ENCODE measurements at places on chromosomes 11 and 22.

DNA sequence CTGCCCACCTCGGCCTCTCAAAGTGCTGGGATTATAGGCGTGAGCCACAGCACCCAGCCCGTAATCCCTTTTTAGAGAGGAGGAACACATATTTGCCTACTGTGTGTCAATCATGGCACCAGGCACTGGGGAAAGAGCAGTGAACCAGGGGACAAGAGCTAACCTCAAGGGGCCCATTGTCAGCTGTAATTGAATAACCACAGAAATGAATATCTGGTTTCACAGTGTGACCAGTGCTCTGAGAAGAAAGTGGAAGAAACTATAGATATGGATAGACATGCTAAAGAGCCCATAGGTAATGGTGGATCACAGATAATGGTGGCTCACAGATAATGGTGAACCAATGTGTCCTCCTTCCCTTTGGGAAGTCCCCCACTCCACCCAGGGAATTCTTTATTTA lies 8.6 kb upstream of the KCTD14 start:
- DNase-seq: no peak

DNA sequence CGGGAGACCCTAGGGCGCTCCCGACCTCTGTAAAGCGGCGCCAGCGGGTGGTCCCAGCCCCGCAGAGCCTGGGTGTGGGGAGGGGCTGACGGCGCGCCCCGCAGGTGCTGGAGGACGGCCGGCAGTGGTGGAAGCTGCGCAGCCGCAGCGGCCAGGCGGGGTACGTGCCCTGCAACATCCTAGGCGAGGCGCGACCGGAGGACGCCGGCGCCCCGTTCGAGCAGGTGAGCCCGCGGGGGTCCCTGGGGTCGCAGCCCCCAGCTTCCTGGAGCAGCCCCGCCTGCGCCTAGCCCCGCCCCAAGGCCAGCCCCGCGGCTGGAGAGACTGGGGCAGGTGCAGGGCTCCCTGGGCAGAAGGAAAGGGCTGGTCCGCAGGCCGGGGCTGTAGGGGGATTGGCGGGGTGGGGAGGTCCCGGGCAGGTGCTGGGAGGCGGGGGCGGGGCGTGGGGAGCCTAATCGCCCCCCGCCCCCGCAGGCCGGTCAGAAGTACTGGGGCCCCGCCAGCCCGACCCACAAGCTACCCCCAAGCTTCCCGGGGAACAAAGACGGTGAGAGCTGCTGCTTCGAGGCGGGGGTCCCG lies 19.7 kb downstream of the EPS8L2 start:
- no peak for DNase-seq

DNA sequence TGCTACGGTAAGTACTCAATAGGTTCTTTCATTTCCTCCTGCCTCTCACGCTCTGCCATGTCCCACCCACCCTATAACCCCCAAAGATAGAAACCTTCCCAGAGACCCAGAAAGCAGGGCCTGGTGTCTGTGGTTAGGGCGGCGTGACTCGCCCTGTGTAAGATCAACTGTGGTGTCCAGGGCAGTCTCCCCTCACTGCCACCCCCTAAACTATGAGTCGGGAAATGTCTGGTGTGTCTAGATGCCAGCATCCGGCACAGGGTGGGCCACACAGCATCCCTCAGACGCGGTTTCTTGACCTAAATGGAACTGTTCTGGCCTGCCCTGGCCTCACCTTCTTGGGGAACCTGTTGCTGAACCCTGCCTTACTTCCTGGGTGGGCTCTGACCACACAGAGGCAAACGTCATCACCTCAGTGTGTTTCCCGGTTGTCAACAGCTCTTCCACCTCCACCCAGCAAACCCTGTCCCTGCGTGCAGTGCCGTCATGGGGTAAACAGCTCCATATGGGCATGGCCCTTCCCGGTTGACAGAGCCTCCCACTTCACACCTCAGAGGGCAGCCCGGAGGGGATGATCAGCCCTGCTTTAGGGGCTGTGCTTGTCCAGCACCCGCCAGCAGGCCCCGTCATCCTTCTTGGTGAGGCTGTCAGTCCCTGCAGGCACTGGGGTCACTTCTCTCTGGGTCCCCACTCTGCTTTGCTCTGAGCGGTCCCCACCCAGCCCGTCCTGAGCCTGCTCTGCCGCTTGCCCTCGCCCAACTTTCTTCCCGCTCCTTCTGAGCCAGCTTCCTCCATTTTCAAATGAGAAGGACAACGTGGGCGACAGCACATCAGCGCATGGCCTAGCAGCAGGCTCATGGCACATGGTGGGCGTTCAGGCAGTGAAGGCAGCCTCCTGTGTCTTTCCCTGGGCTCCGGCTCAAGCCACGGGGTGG lies 6.0 kb downstream of the WNT11 start:
- DNase-seq: no peak

- no peak for DNase-seq
Measured at GRCh38 chr11:115069599-115069998, 391.3 kb downstream of the NXPE2 start.

GRCh38 chr11:90908074-90908473 lies 685.2 kb upstream of the CHORDC1 start:
- DNase-seq: no peak

GRCh38 chr11:119300198-119300964 lies 16.5 kb downstream of the MCAM start:
- no peak for DNase-seq

DNA sequence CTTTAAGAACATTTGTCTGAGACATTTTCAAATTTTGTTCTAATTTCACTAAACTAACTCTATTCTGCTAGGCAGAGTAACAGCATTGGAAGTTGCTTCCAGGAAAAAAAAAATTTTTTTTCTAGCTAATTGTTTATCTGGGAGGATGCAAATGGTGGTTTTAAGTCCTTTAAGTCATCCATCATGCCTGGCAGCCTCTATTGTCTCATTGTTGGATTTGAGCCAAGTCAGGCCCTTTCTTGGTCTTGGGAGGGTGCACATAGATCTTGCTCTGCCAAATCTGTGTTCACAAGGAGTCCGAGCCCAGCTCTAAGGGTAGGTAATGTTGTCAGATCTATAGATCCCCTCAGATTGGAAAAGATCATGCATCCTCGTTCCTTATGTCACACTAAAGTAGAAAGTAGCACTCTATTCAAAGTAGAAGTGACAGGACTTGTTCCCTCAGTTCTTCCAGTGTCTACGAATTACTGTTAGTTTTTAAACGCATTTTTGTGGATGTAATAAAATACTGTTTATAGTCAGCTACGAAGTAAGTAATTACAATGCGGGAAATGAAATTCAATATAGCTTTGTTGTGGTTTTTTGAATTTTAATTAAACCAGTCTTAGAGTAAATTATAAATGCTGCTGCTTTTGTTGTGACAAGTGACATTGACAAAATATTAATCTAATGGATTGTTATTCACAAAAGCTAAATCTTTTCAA lies 166.0 kb upstream of the RASSF10 start:
- DNase-seq: no peak

DNA sequence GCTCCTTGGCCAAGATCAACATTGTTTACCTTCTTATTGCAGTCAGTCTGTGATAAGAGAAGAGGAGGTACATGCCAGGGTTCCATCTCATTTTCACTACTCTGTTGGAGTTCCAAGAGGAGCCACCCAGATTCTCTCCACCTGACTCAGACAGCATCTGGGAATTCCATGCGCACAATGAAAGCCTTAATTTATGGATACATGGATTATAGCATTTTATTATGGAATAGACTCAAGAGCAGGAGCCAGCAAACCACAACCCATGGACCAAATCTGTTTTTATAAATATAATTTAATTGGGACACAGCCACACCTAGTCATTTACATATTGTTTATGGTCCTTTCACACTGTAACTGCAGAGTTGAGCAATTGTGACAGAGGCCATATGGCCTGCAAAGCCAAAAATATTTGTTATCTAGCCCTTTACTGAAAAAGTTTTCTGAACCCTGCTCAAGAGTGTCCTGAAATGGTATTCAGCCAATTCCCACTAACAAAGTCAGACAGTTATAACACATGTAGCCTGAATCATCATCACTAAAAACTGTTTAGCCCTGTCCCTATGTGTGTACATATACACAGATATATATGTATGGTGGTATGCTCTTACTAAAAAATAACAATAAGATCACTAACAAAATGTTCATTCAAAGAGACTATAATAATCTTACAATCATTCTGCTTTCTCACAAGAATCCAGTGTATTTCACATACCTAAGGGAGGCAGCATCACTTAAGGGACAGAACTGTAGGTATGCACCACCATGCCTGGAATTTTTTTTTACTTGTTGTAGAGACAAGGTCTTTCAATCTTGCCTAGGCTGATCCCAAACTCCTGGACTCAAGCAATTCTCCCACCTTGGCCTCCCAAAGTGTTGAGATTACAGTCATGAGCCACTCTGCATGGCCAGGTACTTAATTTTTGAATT lies 104.5 kb upstream of the TEAD1 start:
- no peak for DNase-seq

DNA sequence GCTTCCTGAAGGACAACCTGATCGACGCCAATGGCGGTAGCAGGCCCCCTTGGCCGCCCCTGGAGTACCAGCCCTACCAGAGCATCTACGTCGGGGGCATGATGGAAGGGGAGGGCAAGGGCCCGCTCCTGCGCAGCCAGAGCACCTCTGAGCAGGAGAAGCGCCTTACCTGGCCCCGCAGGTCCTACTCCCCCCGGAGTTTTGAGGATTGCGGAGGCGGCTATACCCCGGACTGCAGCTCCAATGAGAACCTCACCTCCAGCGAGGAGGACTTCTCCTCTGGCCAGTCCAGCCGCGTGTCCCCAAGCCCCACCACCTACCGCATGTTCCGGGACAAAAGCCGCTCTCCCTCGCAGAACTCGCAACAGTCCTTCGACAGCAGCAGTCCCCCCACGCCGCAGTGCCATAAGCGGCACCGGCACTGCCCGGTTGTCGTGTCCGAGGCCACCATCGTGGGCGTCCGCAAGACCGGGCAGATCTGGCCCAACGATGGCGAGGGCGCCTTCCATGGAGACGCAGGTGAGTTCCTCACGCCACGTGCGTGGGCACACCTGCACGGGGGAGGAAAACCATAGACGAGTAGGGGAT lies 1.5 kb downstream of the BCR start:
- no peak for DNase-seq

- DNase-seq: no peak
Measured at GRCh38 chr22:47616396-47617020, 854.1 kb downstream of the TBC1D22A start.

GRCh38 chr11:117501237-117501898 lies 173.7 kb downstream of the CEP164 start:
- DNase-seq: no peak

DNA sequence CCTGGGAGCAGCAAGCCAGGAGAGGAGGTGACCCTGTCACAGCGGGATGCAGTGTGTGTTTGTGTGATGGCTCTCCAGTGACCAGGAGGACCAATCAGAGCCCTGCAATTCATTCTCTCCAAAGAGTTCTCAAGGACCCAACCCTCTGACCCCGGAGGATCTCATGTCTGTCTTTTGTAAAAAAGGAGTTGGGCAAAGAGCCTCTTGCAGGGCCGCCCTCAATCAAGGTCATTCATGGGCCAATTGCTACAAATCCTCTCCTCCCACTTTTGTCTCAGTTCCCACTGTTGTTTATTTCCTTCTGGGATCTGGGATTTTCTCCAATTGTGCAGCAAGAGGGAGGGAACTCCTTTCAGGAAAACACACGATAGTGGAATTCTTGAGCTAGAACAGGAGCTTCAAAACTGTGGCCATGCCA lies 4.0 kb downstream of the TECTA start:
- no peak for DNase-seq

GRCh38 chr11:1130276-1131032 lies 27.3 kb upstream of the MUC5AC start:
- no peak for DNase-seq

- no peak for DNase-seq
Measured at GRCh38 chr11:56852131-56852530, 103.6 kb upstream of the OR9G4 start.

- DNase-seq: no peak
Measured at GRCh38 chr22:35411102-35411501, 11.2 kb downstream of the MCM5 start.

DNA sequence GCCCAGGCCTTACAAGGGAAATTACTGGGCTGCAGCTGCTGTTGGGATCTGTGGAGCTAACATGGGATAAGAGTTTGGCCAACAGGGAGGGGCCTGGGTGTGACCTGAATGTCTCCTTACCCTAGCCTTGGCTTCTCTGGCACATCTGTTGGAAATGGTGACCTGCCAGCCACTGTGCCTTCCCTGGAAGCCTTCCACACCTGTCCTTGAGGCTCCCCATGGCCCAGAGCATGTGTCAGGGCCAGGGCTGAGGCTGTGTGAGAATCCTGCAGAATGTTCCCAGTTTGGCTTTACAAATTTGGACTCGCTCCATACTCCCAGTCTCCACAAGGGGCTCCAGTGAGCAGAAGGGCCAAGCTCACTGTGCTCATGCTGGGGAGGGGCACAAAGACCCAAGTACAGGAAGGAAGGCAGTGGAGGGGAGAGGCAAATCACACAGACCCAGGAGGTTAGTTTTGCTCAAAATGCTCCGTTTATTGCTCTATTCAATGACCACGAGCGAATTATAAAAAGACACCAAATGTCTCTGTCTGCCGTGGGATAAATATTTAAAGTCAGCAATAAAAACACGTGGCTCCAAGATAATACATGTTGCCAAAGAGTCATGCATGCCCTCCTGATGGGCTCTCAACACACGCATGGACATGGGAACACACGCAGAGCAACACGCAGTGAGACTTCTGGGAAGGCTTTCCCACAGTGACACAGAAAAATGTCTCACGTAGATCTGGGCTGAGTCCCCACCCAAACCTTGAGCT lies 1.7 kb upstream of the IGSF22 start:
- peak; percentile 33 for DNase-seq

DNA sequence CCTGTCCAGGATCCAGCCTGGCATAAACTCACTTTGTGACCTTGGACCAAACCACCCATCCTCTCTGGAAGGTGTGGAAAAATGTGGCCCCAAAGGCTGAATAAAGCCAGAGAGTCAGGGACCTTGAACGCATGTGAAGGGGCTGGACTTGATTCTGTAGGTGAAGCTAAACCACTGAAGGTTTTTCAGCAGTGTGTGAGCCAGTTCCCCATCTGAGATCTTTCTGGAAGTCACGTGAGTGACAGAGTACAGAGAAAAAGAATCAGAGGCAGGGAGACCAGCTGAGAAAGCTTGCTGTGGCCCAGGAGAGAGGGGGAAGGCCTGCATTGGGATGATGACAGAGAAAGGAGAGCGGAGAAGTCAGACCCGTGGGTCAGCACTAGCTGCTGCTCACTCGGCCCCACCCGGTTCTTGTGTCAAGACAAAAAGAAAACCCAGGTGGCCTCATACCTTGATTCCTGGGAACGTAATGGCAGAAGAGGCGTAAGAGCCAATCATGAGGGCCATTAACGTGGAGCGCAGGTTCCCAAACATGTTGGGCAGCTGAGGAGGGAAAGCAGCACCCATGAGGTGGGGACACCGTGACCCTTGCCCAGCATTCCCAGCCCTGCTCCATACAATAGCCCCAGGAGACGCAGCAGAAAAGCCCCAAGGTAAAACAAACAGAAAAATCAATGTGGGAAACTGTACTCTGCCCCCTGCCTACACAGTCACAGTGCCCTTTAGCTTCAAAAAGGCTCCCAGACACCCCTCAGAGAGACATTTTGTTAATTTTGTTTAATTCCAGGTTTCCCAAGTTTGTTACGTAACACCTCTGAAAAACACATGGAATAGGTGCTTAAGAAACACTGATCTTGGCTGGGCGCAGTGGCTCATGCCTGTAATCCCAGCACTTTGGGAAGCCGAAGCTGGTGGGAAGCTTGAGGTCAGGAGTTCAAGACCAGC lies 17.9 kb downstream of the SLC43A1 start:
- no peak for DNase-seq
